Activated naive CD8-positive, alpha-beta T cell treated with anti-CD3 and anti-CD28 coated beads, Interleukin-2, amount 50 U/mL, for 24 hours (primary cell): ENCODE measurements at places on chromosomes 7 and 10.

- H3K4me3 ChIP-seq = no peak overlapping the region
- H3K36me3 ChIP-seq = no peaks in the 10 kb centered on the region
- no peak for DNase-seq
- H3K27me3 ChIP-seq = no peaks in the 10 kb centered on the region
- H3K4me1 ChIP-seq = no peaks in the 10 kb centered on the region
Observed at GRCh38 chr10:37736120-37736519, 121.3 kb downstream of the ZNF248 start.

- no peak overlapping the region for H3K27ac ChIP-seq
- H3K27me3 ChIP-seq = peaks cover 5% of the 10 kb centered on the region
- H3K4me3 ChIP-seq = no peak overlapping the region
Observed at GRCh38 chr7:47571331-47572093, 10.4 kb downstream of the TNS3 start.

DNA sequence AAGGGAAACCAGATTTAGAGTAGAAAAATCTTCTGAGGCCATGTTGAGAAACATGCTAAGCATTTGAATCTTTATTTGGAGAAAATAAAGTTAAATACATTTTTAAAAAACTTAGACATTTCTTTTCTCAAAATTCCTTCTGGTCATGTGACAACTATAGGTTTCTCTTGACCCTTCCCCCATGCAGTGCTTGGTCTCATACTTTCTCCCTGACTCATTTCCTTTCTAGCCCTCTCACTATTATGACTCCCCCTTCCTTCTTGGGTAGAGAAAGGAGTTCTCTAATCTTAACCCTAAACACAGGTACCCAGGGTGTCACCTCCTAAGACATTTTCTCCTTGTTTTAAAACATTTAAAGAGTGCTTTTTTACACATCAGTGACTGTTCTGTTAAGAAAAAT is 179.5 kb upstream of the TMEM106B start:
- H3K36me3 ChIP-seq = no peaks in the 10 kb centered on the region
- no peak overlapping the region for H3K27ac ChIP-seq
- DNase-seq = no peak
- peaks cover 8% of the 10 kb centered on the region for H3K27me3 ChIP-seq

DNA sequence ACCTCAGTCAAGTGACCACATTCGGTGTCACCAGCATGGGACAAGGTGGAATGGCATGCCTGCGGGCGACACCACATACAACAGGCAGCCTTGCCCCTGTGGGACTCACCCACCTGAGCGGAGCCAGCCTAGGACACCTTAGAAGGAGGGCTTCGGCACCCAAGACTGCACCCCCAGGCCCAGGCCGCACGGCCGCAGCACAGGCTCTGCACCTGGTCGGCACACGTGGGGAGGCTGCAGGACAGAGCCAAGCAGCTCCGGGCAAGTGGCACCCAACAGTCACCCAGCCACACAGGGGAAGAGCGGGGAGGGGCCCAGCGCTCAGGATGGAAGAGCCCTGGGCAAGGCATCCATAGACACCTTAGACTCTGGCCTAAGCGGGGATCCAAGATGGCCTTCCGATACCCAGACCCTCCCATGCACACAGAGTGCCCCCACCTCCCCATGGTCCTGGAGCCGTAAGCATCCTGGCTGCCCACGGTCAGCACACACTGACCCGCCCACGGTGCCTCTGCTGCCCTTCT is 16.1 kb upstream of the GPER1 start:
- no peaks in the 10 kb centered on the region for H3K27me3 ChIP-seq
- no peaks in the 10 kb centered on the region for H3K4me1 ChIP-seq
- DNase-seq = no peak
- no peak overlapping the region for H3K27ac ChIP-seq
- H3K4me3 ChIP-seq = no peak overlapping the region
- no peaks in the 10 kb centered on the region for H3K36me3 ChIP-seq

- H3K27ac ChIP-seq = no peak overlapping the region
- DNase-seq = no peak
- no peak overlapping the region for H3K4me3 ChIP-seq
- no peaks in the 10 kb centered on the region for H3K4me1 ChIP-seq
- no peaks in the 10 kb centered on the region for H3K36me3 ChIP-seq
- no peaks in the 10 kb centered on the region for H3K27me3 ChIP-seq
Observed at GRCh38 chr7:80087771-80088170, 46.9 kb upstream of the GNAI1 start.

DNA sequence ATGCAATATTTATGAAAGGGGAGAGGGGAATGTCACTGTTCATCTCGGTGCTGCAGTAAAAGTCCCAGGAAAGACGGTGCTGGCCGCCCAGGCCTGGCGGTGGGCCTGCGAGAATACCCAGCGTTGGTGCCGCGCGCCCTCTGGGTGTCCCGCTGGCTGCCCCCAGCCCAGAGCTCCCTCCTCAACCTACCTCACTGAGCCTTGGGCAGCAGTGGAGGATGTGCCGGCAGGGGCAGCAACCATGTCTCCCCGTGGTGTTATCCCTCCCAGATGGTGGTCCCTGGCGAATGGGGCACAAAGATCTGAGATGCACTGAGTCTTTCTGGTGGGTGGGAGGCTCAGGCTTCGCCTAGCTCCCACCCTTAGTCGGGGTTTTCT is 9.5 kb upstream of the TLX1 start:
- H3K27ac ChIP-seq = no peak overlapping the region
- H3K4me3 ChIP-seq = peak overlapping the region; percentile 81
- no peak for DNase-seq
- H3K27me3 ChIP-seq = peaks cover 62% of the 10 kb centered on the region
- no peaks in the 10 kb centered on the region for H3K36me3 ChIP-seq

- H3K27ac ChIP-seq = no peak overlapping the region
- no peaks in the 10 kb centered on the region for H3K27me3 ChIP-seq
- peaks cover 41% of the 10 kb centered on the region for H3K36me3 ChIP-seq
Observed at GRCh38 chr7:111521660-111522059, 40.6 kb downstream of the IMMP2L start.

DNA sequence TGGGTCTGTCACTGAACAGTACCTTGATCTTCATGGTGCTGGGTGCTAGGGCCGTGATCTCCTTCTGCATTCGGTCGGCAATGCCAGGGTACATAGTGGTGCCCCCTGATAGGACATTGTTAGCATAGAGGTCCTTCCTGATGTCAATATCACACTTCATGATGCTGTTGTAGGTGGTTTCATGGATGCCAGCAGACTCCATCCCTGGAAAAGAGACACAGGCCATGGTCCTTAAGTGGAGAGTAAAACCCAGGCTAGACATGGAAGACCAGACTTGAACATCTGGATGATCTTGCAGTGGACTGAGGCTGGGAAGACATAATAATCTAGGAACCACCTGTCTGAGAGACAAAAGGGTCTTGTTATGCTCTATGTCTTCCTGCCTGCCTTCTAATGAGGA is 14.5 kb downstream of the ACTA2 start:
- DNase-seq = no peak
- no peak overlapping the region for H3K27ac ChIP-seq
- no peak overlapping the region for H3K4me3 ChIP-seq
- peaks cover 3% of the 10 kb centered on the region for H3K36me3 ChIP-seq
